Vagina (tissue), 2 donors: ENCODE measurements at places on chromosomes 11 and 22. TPM values are rescaled to one million over a fixed set of nuclear protein-coding genes. Genes with fewer than 3 reads are reported as not detected.

The MMP7 gene
- total RNA-seq: 6.9 TPM

The MS4A6E gene
- 3.4 TPM for total RNA-seq

The OR8A1 gene
- not detected for total RNA-seq

The GLYATL1 gene
- not detected for total RNA-seq

GRCh38 chr11:12163181-12163941 is 53.0 kb downstream of the MICAL2 start:
- DNase-seq: no peak

GRCh38 chr11:130550150-130550549 is 101.7 kb downstream of the ADAMTS15 start:
- DNase-seq: no peak

GRCh38 chr11:120219232-120219937 is 8.6 kb downstream of the OAF start:
- no peak for DNase-seq

GRCh38 chr11:11563200-11563975 is 58.4 kb downstream of the GALNT18 start:
- no peak for DNase-seq

- DNase-seq: no peak
Observed at GRCh38 chr11:26276798-26277424, 55.0 kb upstream of the ANO3 start.

DNA sequence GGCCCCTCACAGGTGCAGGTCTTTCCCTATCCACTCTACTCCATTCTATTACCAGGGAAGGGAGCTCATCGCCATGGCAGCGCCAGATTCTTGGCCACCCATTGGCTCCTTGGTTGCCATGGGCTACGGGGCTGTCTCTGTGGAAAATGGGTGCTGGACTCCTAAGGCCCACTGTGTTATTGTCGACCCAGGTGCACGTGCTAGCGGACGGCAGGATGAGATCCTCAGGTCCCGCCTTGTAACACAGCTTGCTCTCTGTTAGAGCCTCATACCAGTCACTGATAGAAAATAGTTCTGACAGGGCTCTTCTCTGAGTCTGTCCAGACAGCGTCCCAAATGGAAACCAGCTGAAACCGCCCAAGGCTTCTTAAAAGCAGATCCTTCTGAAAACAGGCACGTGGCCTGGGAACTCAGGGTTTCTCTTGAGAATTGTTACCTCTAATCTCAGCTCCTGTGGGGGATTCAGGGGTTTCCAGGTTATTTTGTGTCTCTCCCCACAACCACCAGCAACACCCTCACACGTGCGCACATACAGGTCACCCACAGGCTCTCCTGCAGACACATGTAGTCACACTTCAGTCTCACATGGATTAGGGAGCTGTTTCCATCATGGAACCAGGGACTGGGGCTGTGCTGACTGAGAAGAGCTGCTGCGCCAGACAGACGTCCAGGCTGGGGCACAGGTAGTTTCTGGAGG is 1.5 kb downstream of the TUB start:
- no peak for DNase-seq

DNA sequence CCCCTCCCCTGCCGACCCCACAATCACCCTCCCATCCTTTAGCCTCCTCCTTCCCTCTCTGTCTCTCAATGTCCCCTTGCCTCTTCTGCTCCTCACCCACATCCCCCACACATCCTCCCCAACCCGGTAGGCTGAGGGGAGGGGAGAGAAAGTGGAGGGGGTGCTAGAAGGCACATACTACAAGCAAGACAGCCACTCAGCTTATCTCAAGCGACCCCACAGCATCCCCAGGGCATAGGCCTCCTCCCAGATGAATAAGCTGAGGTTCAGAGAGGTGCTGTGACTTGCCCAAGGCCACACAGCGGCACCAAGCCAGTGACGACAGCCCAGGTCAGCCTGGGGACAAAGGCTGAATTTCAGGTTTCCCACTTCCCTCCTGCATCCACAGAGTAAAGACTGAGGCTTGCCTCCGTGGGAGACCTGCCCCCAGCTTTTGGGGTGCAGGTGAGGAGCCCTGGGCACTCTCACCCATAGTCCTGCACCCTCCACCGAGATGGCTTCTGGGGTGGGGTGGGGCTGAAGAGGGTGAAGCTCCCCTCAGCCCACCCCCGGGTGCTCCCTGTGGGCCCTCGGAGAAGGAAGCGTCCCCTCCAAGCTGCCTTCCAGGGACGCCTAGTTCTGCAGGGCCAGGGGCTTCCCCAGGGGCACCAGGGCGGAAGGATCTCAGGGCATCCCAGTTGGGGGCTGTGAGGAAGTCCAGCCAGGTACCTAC is 511 bp downstream of the RAC2 start:
- DNase-seq: no peak

DNA sequence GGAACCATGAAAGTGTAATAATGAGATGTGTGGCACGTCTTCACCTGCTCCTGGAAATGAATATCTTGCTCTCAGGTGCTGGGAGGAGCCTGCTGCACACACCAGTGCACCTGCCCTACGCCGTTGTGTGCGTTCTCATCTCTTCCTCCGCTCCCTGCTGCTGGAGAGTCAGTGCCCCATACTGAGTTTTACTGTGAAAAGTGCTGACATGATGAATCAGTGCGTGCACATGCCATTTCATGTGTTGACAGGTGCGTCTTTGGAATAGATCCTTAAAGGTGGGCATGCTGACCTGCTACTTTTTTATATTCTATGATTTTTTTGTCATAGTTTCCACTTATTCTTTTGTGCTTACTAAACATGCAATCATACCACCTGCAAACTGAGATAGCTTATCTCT is 1015.8 kb downstream of the BRD1 start:
- DNase-seq: no peak

GRCh38 chr22:24506802-24507438 is 11.8 kb downstream of the UPB1 start:
- DNase-seq: no peak

DNA sequence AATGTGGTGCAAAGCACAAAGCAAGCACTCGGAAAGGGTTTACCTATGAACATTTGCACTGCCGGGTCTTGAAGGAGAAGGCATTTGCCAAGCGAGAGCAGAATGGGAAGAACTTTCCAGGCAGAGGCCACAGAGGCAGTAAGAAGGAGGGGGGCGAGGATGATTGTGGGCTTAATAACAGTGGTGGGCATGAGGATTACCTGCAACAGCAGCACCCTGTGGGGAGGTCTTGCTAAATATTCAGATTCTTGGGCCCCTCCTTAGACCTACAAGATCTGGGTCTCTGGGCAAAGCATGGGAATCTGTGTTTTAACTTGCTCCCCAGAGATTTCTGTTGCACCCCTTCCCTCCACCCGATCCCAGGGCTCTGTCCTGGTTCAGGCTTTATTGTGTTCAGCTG is 75.1 kb upstream of the ZBED5 start:
- DNase-seq: no peak

GRCh38 chr11:65298655-65299179 is 15.9 kb upstream of the CDC42EP2 start:
- DNase-seq: peak; percentile 97

DNA sequence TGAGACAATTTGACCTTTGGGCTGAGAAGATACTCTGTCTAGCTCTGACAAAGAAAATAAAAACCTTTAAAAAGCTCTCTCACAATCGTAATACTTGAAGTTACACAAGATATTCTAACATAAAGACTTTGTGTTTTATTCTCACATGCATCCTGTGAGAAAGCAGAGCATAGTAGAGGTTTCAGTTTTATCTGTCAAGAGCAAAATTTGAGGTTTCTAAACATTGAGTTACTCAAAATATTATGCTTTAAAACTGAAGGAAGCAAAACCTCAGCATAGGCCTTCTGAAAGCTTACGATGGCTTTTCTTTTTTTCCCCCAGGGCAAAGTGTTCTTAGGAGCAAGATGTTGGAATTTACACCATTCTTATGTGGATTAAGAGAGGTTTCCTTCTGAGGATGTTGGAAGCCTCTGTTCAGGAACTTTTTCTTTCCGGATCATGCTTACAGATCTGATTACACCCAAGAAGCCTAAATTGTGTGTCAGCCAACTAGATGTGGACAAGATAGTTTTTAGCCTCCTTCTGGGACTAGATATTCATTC is 15.0 kb upstream of the OR51M1 start:
- DNase-seq: no peak

GRCh38 chr11:128497061-128497775 is 90.1 kb downstream of the ETS1 start:
- DNase-seq: no peak

DNA sequence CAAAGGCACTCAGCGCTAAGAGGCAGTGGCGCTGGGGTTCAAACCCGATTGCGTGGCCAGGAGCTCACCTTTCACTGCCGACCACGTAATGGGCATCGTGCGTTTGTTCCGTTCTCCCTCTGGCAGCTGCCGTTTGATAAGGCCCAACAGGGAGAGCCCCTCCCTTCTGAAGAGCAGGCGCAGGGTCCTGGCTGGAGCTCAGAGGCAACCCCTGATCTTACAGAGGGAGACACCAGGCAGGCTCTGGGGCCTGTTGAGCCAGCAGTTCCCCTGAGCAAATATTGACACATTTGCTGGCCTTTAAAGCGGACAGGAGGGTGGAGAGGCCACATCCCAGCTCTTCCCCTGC is 11.7 kb upstream of the C1QTNF6 start:
- DNase-seq: no peak

- peak; percentile 86 for DNase-seq
Observed at GRCh38 chr11:128632141-128632791, 44.9 kb upstream of the ETS1 start.

DNA sequence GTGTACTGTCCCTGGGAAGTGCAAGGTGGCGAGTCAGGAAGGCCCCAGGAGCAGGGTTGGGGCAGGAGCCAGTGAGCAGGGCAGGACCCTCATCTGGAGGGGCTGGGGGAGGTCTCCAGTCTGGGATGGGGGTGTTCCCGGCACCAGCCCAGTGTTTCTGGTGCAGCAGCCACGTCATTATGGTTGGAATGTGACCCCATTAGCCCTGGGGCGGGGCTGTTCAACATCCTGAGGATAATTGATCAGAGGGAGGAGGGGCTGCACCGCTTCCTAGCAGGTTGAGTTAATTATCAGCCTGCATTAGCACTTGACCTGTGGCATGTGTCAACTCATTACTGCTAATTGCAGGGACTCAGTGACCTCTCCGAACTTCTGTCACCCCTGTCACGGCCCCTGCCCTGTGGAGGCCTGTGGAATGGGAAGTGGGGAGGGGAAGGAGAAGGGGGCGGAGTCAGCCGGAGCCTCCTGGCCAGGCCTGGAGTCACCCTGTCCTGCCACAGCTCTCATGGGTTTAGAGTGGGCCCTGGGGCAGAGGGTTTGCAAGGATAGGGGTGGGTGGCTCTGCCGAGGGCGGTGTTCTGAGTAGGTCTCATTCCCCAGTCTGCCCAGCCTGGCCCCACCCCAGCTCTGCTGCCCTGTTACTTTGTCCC is 52.8 kb upstream of the CCDC188 start:
- no peak for DNase-seq

- no peak for DNase-seq
Observed at GRCh38 chr11:18310800-18311340, 11.1 kb downstream of the HPS5 start.

DNA sequence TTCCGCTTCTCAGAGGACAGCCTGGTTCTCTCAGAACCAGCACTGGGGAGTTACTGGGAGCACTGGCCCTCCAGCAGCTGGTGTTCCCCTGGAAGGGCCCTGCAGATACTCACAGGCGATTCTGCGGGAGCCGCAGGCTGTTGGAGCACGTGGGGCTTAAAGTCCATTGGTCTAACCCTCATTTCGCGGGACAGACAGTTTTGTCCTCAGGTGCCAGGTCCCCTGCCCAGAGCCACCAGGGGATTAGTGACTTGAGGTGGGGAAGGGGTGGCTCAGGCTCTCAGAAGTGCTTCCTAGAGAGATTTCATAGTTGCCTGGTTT is 53.9 kb downstream of the CACNA1I start:
- DNase-seq: no peak

DNA sequence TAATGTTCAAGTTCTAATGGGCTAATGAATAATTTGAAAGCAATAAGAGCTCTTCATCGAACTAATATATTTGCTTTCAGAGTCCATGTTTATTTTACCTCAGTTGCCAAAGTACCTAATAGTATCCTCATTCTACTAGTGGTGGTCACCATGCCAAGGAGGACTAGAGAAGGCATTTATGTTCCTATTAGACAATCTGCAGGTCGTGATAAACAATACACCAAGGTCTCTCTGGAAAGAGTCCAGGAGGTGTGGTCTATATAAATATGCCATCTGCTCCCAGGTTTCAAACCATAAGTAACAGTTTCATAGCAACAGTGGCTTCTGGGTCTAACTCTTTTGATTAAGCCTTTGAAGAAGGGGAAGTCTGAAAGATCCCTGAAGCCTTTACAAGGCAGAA is 42.9 kb downstream of the ARFGAP3 start:
- DNase-seq: no peak

GRCh38 chr11:118061586-118062125 is 15.2 kb upstream of the TMPRSS4 start:
- DNase-seq: no peak

GRCh38 chr22:17860220-17860965 is 86.1 kb upstream of the BID start:
- DNase-seq: no peak

DNA sequence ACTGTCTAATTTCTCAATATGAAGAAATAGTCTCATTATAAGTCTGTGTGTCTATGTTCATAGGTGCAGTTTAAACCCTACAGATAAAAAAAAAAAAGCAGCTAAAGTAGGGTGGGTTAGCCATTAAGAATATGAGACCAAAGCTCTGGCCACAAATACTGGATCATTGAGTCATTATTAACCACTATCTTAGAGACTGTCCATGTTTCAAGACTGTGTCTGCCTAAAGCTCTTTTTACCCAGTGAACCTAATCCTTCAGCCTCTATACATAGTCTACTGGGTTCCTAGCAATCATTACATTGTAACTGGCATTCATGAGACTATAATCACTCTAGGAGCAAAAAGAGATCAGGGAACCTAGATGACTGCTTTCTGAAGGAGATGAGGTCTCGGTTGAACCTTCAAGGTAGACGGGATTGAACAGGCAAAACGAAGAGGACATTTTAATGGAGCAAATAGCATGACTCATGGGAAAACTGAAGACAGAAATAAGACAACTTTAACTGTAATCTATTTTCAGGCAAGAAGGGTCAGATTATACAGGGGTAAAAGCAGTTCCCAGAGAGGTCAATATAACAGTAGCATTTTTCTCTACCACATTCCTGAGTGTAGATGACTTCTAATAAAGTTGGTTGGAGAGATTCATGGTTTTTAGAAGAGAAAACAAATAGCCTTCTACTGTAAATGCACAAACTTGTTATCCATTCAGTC is 64.0 kb upstream of the FIBIN start:
- no peak for DNase-seq

DNA sequence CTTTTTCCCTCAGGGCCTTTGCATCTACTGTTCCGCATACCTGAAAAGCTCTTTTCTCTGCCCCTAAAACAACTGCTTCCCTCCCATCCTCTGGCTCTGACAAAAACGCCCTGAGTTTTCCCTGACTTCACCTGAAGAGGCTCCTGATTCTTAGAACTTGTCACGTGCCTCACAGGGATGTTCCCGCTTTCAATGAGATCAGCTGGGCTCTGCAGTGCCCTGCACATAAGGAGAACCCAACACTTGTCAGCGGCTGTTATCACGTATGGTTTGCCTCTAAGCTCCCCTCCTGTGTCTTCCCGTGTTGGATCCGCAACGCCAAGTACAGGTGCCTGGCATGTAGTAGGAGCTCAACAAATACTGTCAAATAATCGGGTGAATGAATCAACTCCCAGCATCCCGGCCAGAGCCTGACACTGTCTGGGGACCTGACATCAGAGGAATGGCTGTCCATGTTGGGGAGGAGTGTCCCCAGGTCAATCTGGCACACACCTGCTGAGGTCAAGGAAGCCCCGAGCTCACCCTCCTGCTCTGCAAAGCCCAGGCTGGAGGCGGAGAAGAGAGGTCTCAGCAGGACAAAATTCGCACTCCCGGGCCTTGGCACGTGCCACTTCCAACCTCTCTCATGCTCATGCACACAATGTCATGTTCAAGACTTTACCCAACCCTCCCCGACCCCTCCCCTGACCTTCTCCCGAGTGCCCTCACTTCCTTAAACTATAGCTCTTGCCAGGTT is 4.2 kb upstream of the GRK2 start:
- no peak for DNase-seq
